ENCODE measurements at places on chromosomes 11 and 22.
A peak's percentile ranks its signal among the peaks of the same experiment; 100 is the strongest.

- DNase-seq: peak; percentile 20
Measured at GRCh38 chr22:43884600-43885318, 7.1 kb downstream of the PNPLA5 start.

DNA sequence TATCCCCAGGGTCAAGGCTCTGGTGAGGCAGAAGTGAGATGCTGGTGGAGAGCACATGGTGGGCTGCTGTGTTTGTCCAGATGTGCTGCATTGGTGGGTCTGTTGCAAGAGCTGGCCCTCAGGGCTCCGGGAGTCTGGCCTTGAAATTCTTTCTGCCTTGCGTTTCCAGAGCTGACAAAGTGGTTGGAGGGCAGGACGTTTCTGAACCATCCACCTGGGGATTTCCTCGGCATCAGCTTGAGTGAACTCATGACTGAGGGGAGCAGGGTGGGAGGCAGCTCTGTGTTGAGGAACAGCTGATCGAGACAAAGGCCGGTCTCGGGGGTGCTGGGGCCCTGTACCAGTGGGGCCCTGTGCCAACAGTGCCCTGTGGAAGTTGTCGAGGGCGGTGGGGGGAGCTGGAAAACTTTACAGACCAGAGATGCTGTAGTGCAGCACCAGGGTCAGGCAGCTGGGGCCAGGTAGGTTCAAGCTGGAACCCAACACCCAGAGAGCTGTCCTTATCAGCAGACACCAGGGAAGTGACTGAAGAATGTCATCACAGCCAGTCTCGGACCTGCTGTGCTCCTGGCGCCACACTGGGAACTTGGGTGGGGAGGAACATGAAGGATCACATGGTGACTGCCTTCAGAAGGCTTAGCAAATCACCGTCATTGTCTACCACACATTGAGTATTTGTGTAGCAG lies 4.9 kb downstream of the TSKU start:
- no peak for DNase-seq

- no peak for DNase-seq
Measured at GRCh38 chr22:25950111-25950510, 208.1 kb downstream of the MYO18B start.

DNA sequence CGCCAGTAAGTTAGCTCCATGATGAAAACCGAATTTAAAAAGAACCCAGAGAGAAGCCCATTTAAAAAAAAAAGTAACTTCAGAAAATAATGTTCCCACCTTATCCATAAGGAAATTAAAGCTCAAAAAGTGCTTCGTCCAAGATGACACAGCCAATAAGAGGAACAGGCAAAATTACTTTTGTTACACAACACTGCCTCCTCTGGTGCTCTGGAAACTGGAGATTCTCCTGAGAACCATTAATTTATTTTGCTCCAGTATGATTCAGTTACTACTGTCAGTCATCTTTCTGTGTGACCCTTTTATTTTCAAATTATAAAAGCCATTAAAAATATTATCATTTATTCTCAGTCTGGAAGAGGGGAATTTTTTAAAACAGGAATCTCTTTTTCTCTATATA lies 2.0 kb downstream of the IFT27 start:
- DNase-seq: no peak

GRCh38 chr22:30185129-30185528 lies 61.4 kb downstream of the LIF start:
- DNase-seq: no peak

GRCh38 chr11:103871923-103872551 lies 164.4 kb upstream of the DDI1 start:
- no peak for DNase-seq

GRCh38 chr22:21623648-21623970 lies 6.2 kb downstream of the YDJC start:
- DNase-seq: no peak

- DNase-seq: peak; percentile 2
Measured at GRCh38 chr11:46674463-46675287, 25.7 kb downstream of the ARHGAP1 start.

DNA sequence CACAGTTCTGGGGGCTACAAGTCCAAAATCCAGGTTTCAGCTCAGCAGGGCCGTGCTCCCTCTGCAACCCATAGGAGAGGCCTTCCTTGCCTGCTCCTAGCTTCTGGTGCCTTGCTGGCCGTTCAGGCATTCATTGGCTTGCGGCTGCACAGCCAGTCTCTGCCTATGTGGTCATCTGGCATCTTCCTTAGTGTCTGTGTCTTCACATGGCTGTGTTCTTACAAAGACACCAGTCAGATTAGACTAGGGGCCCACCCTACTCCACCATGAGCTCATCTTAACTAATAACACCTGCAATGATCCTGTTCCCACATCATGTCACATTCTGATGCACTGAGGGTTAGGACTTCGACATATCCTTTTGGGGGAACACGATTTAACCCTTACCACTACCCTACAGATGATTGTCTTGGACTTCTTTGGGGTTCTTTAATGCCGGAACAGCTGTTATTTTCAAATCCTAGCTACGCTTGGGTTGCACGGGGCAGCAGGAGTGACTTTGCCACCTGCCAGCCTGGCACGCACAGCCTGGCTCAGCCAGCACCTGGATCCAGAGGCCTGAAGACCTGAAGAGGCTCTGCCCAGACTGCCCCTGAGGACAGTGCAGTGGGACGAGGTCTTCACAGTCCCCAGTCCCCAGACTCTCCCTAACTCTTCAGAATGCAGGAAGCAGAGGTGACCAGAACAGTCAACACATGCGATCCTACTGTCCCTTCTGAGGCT lies 7.7 kb upstream of the NEAT1 start:
- no peak for DNase-seq

DNA sequence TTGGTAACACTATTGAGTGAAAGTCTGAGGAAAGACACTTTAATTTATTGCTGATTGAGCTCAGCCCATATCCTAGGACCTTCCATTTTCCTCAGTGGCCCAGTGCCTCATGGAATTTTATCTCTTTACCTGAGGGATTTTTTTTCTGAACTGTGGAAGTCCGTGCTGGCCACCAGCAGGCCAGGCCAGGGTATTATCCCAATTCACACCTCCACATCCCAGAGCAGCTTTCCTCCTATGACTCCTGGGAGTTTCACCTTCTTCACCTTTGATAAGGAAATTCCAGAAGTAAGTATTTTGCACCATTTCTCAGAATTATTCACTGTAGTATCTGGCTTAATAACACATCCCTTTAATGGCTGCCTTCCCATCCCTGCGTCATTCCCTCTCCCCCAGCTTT lies 13.0 kb upstream of the RRAS2 start:
- DNase-seq: no peak

DNA sequence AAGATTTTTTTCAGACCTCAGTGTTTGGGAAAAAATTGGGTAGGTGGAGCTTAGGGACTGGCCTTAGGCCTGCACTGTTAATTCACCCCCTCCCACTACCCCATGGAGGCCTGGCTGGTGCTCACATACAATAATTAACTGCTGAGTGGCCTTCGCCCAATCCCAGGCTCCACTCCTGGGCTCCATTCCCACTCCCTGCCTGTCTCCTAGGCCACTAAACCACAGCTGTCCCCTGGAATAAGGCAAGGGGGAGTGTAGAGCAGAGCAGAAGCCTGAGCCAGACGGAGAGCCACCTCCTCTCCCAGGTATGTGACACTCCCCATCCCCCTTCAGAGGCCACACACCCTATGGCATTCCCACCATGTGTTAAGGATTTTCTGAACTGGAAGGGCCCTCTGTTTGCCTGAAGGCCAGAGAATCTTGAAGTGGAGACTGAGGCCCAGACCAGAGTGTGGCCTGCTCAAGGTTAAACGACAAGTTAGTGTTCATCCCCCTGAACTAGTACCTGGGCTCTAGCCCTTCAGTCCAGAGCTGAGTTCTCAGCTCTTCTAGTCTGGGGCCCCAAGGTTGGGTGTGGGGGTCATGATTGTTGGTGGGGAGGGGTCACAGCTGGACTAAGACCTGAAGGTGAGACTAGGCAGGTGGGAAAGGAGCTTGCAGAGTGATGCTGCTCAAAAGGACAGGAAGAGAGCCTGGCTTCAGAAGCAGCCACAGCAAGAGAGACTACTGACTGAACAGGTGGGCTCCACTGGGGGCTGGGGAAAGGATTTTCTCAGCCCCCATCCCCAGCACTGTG lies 2.3 kb upstream of the FOLR1 start:
- DNase-seq: no peak

GRCh38 chr11:134636071-134636470 lies 224.0 kb upstream of the B3GAT1 start:
- DNase-seq: no peak

DNA sequence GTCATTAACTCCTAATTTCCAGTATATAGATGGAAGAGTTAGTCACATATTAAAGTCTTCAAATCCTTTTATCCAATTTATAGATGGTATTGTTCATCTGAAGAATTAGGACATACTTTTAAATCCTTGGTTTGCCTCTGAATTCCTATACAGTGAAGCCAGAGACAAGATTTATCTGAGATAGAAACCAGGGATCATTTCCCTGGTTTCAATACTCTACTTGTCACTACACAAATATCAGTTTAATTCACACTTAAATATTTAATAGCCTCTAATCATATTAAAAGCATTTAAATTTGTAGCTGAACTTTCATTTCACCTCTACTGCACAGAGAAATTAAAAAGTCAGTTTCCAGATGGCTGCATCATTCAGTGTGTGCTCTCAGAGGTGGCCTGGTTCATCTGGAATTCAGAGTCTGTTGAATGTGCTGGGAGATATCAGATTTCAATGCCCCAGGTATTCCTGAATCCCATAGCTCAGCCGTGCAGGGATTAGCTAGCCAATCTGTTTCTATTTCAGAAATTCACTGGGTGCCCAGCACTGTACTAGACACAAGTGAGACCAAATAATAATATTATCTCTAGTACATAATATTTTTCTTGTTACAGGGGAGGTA lies 344.3 kb downstream of the AASDHPPT start:
- DNase-seq: peak; percentile 5

GRCh38 chr22:43241138-43241597 lies 54.2 kb upstream of the TTLL12 start:
- DNase-seq: no peak

DNA sequence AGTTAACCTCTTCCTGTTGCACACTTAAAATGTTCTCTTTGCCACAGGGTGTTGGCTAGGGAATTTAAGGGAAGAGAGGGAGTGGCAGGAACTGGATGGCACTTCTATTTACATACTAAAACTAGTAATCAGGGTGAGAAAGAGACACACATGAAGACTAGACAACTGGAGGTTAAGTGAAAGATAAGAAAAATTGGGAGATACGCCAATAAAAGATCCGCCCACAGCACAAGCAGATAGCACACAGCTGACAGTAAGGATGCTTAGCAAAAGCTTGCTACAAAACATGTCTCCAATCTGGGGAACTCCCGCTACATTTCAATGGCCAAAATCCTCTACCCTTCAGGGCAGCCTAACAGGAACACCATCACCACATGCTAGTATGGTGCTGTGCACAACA lies 12.8 kb downstream of the CPSF7 start:
- no peak for DNase-seq

Data from NCI-H510A treated with DMSO at 0.1 percent for 48 hours (cell line).